ENCODE measurements at places on chromosomes 3 and 15.

- DNase-seq: peak; percentile 72
These were observed at the start of gene DOCK3 for GRCh38 chr3:50674349-50675178. DOCK3 (plus strand) TSS chr3:50674927; CDS start chr3:50675264, 337 bp downstream.

- DNase-seq: peak; percentile 70
These were observed 1.2 kb downstream of the TBL1XR1 start for GRCh38 chr3:177196008-177196455.

GRCh38 chr3:42490243-42490642, 12.2 kb upstream of the VIPR1 start:
- peak; percentile 60 for DNase-seq

DNA sequence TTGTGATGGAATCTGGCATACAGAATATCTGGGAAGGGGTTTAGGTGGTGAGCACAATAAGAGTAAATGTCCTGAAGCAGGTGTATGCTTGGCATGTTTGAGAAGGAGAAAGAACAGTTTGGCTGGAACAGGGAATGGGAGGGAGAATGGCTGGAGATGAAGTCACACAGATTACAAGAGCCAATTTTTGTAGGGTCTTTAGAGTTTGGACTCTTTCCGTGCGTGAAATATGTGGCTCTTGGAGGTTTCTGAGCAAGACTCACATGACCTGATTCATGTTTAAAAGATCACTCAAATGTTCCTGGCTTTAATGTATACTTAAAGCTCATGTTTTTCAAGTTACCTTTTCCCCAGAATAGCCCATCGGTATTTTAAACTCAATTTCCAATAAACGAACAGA, 32.8 kb downstream of the SPRED1 start:
- no peak for DNase-seq

GRCh38 chr3:111913163-111913763, 54.2 kb downstream of the PHLDB2 start:
- DNase-seq: no peak

- no peak for DNase-seq
These were observed 1.6 kb upstream of the ELP6 start for GRCh38 chr3:47515100-47515499.

DNA sequence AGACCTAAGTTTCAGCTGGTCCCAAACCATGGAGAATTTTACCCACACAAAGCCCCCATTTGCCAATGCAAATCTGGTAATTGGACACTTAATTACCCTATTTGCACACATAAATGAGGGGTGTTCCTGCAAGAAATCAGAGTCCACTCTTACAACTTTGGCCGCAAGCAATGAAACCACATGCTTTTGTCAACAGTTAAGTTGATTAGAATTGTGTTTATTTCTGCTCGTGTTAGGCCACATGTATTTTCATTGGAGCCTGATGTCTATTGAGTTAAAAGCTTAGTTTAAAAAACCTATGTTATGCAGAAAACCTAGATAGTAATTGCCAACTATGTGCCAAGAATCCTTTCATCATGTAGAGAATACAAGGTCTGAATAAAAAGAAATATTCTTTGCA, 153.8 kb upstream of the CMC1 start:
- no peak for DNase-seq

DNA sequence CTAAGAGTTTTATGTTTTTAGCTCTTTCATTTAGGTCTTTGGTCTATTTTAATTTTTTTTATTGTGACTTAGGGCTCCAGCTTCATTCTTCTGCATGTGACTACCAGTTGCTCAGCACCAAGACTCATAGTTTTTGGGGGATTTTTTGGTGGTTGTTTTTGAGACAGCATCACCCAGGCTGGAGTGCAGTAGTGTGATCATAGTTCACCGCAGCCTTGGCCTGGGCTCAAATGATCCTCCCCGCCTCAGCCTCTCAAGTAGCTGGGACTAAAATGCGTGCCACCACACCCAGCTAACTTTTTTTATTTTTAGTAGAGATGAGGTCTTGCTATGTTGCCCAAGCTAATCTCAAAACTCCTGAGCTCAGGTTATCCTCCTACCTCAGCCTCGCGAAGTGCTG, 19.4 kb downstream of the CDV3 start:
- no peak for DNase-seq

DNA sequence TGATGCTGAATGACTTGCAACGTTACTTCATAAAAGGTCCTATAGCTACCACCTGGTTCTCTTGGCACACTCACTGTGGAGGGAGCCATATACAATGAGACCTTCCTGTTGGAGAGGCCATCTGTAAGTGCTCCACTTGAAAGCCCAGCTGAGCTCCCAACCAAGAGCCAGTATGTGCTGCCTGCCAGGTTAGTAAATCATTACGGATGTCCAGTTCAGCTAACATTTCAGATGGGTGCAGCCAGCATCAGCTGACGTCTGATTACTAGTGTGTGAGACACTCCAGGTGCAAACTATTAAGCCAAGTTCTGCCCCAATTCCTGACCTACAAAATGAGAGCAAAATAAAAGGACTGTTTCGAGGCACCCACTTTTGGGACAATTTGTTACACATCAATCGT, 274.4 kb upstream of the ROBO2 start:
- no peak for DNase-seq

GRCh38 chr3:147538034-147538433, 128.9 kb downstream of the ZIC1 start:
- no peak for DNase-seq

GRCh38 chr15:80787316-80787715, 8.1 kb downstream of the CEMIP start:
- DNase-seq: no peak

- no peak for DNase-seq
These were observed 46.9 kb downstream of the TAMM41 start for GRCh38 chr3:11799791-11800190.

DNA sequence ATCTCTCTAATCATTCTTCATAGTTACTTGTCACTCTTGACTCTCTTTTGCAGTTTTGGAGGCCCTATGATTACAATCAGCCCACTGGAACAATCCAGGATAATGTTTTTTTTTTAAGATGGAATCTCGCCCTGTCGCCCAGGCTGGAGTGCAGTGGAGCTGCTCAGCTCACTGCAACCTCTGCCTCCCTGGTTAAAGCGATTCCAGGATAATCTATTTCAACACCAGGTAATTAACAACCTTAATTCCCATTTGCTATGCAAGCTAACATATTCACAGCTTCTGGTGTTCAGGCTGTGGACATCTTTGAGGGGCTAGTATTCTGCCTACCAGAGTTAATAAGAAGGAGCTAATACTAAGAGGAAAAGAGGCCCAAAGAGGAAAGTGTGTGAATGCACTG, 1.1 kb upstream of the BLOC1S6 start:
- DNase-seq: no peak

DNA sequence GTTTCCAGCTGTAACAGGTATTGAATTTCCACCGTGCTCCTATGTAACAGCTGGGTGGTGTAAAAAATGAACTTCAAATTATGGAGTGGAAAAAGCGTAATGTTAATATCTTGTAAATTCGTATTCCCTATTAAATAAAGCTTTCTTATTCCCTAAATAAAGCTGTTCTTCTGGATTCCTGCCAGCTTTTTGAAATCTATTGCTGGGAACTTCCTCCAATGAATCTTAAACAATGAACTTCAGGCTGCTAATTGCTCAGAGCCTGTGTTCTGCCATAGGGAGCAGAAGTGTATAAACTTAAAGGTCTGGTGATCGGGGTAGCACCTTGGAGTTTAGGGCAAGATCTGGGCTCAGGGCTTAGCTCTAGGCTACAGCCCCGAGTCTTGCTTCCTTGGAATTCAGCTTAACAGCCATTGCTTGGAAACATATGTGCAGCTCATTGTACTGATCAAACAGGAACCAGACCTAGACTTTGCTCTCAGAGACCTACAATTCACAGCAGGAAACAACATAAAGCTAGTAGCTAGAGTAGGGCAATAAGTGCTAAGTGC, 1.4 kb downstream of the ARL14 start:
- DNase-seq: no peak

DNA sequence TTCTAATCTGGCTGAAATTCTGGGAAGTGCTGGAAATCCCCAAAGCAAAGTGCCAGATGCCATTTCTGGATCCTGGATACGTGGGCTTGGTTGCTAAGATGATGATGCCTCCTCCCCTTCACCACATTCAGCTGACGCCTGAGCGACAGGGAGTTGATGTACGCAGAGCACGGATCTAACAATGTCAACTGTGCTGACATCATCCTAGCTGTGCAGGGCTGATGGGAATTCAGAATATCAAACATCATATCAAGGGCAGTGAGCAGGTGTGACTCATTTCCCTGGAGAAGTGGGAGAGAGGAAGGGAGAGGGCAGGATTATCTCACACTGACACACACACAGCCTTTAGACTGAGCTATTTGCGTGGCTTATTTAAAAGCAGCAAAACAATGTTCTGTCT, 92.6 kb upstream of the ZBTB20 start:
- no peak for DNase-seq

GRCh38 chr3:51123531-51123930, 261.6 kb upstream of the MANF start:
- no peak for DNase-seq

GRCh38 chr3:53579636-53580035, 85.2 kb downstream of the CACNA1D start:
- no peak for DNase-seq

- peak; percentile 60 for DNase-seq
These were observed 61.5 kb upstream of the MEF2A start for GRCh38 chr15:99504071-99504822.

GRCh38 chr15:94970802-94971201, 739.4 kb downstream of the MCTP2 start:
- no peak for DNase-seq

DNA sequence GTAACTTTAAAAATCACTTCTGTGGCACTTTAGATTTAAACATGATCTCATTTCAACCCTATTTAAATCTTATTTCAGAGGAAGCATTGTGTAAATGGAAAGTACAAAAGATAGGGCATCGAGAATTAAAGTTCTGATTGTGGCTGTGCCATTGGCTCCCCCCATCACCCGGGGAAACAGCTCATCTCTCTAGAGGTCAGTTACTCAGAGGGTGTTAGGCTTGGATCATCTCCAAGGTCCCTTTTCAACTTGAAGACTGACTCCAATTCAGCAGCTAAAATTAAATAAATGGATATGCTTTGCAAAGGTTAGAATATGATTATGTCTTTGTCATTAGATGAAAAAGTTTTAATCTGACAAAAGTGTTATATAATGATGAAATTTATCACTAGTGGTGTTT, 20.1 kb downstream of the CADM2 start:
- DNase-seq: no peak

- DNase-seq: peak; percentile 84
These were observed 3.8 kb downstream of the TSPAN3 start for GRCh38 chr15:77066971-77067690.

All from inflammatory macrophage treated with lipopolysaccharide for 4 hours (primary cell).